Left renal cortex interstitium (tissue), 4 donors: ENCODE measurements at places on chromosomes 4 and X. TPM values are rescaled to one million over a fixed set of nuclear protein-coding genes. Genes with fewer than 3 reads are reported as not detected.

- no peak for DNase-seq
Observed at GRCh38 chr4:15725608-15726007, 22.7 kb downstream of the BST1 start.

DNA sequence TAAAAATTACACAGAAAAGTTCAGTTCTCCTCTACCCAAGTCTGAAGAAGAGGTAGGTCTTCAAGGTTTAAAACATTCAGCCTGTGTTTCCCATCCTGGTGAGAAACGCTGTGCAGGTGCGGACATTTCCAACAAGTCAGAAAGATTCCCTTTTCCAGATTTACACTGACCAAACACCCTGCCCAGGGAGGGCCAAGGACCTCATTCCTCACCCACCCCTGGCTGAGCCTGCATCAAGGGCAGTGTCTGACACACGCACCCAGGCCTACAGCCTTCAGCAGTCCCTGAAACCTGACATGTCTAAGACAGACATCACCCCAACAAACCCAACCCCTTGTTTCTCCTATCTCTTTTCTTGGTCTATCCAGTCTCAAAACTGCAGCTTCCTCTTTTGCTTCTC, 105.9 kb downstream of the APBB2 start:
- no peak for DNase-seq

DNA sequence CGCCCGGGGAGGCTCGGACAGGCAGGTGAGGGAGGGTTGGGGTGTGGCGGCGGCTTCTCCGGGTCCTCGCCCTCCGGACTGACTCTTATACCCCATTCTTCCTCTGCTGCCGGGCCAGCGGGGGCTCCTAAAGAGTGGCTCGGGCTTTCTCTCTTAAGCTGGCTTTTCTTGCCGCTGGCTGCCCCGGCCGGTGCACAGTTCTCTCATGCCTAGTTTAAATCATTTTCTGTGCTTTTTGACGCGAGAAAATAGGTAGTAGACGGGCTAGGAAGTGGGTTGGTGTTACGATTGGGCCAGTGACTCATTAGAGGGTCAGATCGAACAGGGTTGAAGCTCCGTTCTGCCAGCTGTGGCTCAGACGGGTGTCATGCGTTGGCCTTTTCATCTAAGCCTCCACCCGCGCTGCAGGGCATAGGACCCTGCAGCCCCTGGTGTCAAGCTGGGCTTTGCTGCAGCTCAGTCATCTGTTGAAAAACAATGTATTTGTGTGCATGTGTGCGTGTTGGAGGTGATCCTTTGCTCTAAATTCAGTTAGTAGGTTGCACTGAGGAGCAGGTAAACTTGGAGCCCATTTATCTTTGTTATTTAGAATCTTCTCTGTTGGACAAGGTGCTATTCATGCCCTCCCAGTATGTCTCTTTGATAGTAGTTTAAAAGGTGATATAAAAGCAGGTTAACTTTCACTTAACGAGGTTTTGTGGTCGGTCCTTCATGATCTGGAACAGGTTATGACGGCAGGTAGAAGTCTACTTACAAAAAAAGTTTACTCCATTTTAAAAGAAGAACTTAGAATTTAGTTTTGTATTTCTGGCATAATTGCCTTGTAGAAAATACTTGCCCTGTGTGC, 802 bp downstream of the BMP2K start:
- DNase-seq, result no peak

DNA sequence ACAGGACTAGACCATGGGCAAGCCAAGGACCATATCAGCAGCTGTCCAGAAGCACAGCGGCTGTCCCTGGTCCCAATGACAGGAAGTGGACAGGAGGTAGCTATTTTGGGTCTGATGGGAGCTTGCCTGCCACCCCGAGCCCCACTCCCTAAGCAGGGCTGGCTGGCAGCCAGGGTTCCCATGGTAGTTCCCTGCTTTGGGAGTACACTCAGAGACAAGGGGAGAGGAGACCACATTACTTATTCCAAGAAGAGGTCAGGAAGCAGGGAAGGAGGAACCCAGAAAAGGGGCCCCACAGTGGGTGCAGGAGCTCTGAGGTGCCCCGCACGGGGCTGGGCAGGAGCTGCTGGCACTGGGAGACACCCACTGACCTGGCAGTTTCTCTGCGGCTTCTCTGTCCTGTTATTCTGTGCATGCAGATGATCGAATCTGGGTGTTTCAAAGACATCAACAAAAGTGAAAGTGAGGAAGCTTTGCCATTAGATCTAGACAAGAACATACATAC, 36.3 kb downstream of the HTT-AS start:
- DNase-seq, result no peak

- DNase-seq, result no peak
Observed at GRCh38 chrX:47706575-47706974, 47.6 kb upstream of the UXT start.

DNA sequence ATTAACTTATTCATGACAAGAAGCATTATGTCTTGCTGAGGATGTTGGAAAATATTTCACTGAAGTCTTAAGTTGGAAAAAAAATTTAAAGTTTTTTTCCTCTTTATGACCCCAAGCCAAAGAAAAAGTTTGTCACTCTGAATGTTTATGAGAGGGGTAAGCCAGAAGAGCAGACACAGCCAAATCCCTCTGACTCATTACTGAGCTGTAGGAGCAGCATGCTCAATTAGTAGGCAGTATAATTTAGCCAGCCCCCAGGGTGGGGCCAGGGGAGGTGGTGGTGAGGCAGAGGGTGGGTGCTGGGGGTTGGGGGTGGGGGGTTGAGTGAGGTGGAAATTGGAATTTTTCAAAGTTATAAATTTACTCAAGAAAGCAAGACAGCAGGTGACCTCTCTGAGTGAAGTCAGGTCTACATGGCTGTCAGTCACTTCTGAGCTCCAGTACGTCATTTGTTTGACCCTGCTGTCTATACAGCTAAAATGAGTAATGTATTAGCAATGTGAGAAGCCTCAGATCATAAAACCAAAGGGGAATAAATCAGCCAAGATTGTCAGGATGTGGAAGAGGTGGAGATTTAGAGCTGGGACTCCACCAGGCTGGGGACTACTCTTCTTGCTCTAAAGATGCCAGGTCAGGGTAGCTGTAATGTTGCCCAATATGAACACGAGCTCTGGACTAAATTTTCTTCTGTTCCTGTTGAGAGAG, 98.8 kb upstream of the NDP start:
- no peak for DNase-seq

DNA sequence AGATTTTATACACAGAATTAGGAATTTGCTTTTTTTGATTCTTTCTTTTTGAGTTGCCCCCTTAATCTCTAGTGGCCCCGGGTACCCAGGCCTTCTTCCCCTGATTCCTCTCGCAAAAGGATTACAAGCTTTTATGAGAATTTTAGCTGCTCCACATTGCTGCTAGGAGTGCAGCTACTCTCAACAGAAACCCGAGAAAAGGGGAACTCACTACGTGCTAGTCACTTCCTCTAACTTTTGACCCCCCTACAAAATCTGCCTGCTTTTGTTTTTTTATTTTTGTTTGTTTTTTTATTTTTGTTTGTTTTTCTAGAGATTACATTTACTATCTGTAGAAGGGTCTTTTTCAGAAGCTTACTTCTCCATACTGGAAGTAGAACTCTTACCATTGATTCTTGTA, 64.1 kb downstream of the ZNF81 start:
- no peak for DNase-seq

DNA sequence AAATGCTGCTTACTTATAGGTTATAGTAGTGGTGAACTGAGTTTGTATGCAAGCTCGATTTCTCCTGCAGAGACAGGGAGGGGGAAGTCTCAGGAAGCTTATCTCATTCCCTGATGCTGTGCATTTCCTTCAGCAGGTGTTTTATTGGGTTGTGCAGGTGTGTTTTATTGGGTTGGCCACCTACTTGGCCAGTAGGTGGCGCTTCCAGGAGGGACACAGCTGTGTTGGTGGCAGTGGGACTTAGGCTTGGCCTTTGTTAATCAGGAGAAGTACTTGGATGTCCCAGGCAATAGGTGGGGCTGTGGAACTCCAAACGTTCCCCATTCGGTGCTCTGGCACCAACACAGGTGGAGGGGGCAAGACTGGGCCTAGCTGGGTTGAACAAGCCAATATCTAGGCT, 196.0 kb upstream of the DCAF8L1 start:
- no peak for DNase-seq

- no peak for DNase-seq
Observed at GRCh38 chr4:169774466-169775445, 17.0 kb upstream of the HPF1 start.

DNA sequence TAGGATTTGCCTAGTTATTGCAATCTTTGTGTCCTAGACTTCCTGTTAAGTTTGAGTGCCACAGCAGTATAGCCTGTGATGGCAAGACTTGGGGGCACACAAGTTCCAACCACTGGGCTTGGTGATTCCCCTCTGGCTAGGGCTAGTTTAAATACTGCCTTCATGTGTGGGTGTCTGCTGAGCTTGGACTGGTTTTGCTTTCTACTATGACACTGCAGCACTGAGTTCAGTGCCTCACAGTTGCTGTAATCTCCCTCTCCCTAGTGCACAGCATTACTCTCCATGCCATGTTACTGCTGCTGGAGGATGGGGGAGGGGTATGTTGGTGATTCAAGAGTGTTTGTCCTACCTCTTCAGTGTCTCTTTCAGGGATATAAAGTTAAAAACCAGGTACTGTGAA, 379.6 kb downstream of the IL15 start:
- DNase-seq, result no peak

- DNase-seq, result no peak
Observed at GRCh38 chr4:52635560-52635959, 23.5 kb downstream of the USP46 start.

DNA sequence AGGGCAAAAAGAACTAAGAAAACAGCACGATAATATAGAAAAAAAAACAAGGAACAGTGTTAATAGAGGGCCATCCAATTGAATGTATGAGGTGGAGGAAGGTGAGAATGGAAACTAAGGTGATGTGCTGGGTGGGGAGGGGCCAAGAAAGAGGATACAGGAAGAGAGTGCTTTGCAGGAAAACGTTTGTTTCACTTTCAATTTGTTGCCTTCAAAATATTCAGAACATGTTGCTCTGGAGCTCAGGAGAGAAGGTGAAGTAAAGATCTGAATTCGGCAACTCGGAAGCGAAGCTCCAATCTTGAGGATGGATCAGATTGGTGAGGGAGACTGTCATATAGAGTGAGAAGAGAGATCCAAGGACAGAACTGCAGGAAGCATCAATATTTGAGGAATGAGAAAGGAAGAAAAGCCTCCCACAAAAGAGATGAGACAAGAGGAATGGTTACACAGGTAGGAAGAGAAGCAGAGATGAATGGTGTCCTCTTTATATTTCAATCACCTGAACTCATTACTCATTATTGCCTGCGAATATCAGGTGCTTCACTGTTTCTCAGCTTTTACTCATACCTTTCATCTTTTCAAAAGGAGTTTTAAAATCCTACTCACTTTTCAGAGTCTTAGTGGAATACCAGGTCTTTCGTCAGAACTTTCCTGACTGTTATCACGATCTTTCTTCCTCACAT, 14.7 kb upstream of the SEC24D start:
- no peak for DNase-seq

DNA sequence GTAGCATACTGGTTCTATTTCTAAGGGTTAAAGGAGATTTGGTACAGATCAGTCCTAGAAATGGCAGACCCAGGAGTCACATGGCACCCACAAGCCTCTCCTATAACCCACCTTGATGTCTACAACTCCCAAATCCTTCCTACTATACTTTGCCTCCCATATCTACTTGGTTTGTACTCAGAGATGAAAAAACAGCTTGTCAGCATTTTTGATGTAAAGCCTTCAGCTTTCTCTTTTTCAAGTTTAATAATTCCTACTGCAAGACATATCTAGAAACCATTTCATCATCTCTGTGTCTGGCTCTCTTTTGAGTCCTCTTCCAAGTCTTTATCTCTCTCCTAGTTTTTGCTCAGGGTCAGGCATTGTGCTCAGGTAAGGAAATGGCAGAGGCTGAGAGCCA, 82.9 kb downstream of the NYX start:
- DNase-seq, result no peak

DNA sequence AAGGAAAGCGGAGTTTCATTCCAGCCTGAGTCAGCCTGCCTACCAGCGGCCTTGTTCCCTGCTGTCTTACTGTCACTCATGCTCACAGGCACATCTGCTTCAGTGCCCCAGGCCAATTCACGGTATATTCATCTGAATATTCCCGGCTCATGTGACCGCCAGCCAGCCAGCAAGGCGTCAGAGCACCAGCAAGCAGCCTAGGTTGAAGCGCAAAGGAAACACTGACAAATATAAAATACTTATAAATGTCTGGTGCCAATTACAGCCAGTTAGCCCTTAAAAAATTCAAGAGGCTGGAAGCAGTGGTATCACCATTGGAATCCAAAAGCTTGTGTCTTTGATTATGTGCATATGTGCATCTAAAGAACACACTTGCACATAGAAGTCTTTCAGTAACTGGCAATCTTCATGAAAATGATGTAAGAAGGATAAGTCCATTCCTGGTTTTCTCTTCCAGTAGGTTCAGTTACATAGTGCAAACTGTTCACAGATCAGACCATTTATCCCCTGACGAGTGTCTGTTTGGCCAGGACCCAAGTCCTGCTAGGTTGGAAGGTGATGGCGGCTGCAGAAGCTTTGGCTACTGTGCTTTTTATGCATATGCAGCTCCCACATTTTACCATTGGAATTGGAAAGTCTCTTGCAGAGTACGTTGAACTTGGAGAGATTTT, 61.3 kb downstream of the LUZP4 start:
- no peak for DNase-seq

DNA sequence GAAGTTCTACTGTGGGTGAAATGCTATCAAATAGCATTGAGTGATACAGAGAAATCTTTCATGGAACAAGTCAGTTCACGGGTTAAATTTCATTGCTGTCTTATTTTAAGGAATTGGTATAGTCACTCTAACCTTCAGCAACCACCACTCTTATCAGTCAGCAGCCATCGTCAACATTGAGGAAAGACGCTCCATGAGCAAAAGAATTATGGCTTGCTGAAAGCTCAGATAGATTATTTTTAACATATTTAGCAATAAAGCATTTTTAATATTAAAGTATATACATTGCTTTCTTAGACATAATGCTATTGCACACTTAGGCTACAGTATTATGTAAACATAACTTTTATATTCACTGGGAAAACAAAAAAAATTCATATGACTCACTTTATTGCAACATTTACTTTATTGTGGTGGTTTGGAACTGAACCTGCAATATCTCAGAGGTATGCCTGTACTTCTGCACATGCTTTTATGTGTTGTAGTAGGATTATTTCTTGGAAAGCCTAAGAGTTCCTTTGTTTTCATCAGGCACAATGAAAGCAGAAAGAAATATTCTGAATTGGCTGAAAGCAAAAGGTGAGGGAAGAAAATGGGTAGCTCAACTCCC, 586.7 kb downstream of the GBA3 start:
- DNase-seq, result no peak

GRCh38 chr4:161799710-161800109, 364.1 kb downstream of the FSTL5 start:
- no peak for DNase-seq

Gene PABPC1L2A
- not detected for polyA plus RNA-seq

Gene HPGDS
- 3.7 TPM for polyA plus RNA-seq

Gene RAB9B
- 2.7 TPM for polyA plus RNA-seq

Gene CLDN34
- 0.09 TPM for polyA plus RNA-seq

Gene GAGE12H
- polyA plus RNA-seq, result not detected

Gene GAGE12F
- polyA plus RNA-seq, result not detected

Gene GYPE
- polyA plus RNA-seq, result 2.9 TPM

Gene AFF2
- 5.0 TPM for polyA plus RNA-seq

Gene ASB5
- 0.16 TPM for polyA plus RNA-seq

Gene CCDC110
- polyA plus RNA-seq, result 1.7 TPM

Gene MAGEB1
- not detected for polyA plus RNA-seq

Gene CUL4B
- 73.2 TPM for polyA plus RNA-seq
